ENCODE measurements at places on chromosomes 4 and X. TPM values are rescaled to one million over a fixed set of nuclear protein-coding genes. Genes with fewer than 3 reads are reported as not detected.

The VCX3B gene
- total RNA-seq: 0.93 TPM

The TKTL1 gene
- total RNA-seq: not detected

DNA sequence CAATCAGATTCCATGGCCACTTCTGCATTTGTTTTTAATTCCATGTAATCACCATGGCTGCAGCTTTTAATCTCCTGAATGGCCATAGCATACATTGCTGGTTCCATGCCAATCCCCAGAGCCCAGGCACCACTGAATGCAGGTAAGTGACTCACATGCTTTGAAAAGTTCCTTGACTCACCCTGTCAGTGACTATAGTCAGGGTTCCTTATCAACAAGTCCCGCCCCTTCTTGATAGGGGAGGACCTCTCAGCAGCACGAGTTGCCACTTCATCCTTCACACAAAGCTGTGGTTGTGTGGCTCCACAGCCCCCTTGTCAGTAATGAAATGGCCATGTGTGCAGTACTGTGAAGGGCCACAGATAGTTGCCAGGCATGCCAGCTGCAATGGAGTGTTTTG lies 516.6 kb downstream of the PPARGC1A start:
- H3K4me1 ChIP-seq: no peaks in the 10 kb centered on the region
- no peak overlapping the region for H3K4me3 ChIP-seq
- no peak overlapping the region for H3K27ac ChIP-seq
- H3K27me3 ChIP-seq: no peaks in the 10 kb centered on the region
- H3K36me3 ChIP-seq: no peaks in the 10 kb centered on the region

- no peak for DNase-seq
- H3K4me3 ChIP-seq: no peak overlapping the region
- H3K36me3 ChIP-seq: no peaks in the 10 kb centered on the region
- no peaks in the 10 kb centered on the region for H3K27me3 ChIP-seq
Measured at GRCh38 chrX:116841290-116841689, 378.5 kb upstream of the CT83 start.

- no peaks in the 10 kb centered on the region for H3K36me3 ChIP-seq
- DNase-seq: no peak
- H3K27me3 ChIP-seq: no peaks in the 10 kb centered on the region
- H3K4me3 ChIP-seq: no peak overlapping the region
Measured at GRCh38 chr4:152485726-152486276, 50.1 kb downstream of the FBXW7 start.

GRCh38 chr4:67918428-67918827 lies 34.6 kb upstream of the TMPRSS11D start:
- no peak for DNase-seq
- H3K4me1 ChIP-seq: no peaks in the 10 kb centered on the region
- H3K27me3 ChIP-seq: no peaks in the 10 kb centered on the region
- H3K36me3 ChIP-seq: no peaks in the 10 kb centered on the region
- H3K27ac ChIP-seq: no peak overlapping the region

- H3K27me3 ChIP-seq: no peaks in the 10 kb centered on the region
- H3K36me3 ChIP-seq: no peaks in the 10 kb centered on the region
- DNase-seq: no peak
- H3K4me3 ChIP-seq: no peak overlapping the region
Measured at GRCh38 chr4:174340714-174341113, 57.0 kb downstream of the CEP44 start.

DNA sequence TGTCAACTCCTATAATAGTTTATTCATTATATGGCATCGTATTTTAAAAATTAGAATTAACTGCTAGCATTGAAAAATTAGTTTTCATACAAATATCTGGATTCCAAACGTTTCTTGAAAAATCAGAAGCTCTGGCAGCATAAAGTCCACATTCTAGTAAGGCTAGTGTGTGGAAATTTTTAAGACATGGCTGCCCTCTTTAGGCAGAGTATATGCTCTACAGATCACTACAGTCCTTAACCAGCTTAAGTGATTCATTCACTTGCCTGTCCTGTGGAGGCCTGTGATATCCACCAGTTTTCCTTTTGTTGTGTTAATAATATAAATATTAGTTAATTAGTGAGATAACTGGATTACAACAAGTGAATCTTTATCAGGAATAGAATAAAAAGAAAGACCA lies 287.2 kb downstream of the OPHN1 start:
- no peaks in the 10 kb centered on the region for H3K4me1 ChIP-seq
- H3K27ac ChIP-seq: no peak overlapping the region
- no peak overlapping the region for H3K4me3 ChIP-seq
- H3K36me3 ChIP-seq: no peaks in the 10 kb centered on the region
- DNase-seq: no peak
- no peaks in the 10 kb centered on the region for H3K27me3 ChIP-seq

DNA sequence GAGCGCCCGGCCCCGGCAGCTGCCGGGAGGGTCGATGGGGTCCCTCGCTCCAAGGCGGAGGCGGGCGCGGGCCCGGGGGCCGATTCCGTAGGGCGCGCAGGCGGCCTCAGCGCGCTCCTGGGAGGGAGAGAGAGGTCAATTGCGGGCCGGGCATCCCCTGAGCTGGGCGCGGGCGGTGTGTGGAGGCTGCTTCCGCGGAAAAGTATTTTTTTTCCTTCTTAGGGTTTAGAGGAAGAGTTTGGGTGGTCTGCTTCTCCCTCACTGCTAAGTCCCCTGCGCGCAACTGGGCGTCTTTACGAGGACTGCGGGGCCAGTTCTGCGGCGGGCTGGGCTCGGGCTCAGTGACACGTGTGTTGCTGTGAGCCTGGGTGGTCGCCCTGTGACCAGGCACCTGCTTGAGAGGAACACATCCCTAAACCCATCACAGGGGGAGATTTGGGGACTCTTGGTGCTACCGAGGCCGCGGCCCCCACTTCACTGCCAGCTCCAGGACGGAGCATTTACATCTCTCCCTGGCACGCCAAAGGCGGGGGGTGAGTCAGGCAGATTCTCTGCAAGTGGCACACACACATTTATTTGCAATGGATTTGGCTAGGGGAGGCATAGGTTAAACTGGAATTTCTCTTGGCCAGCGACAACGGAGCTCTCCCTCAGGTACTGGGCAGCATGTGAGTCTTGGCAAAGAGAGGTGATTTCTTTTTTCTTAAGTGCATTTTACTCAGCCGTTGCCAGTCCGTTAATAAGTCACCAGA lies 151.2 kb upstream of the SLC4A4 start:
- peak overlapping the region; percentile 62 for H3K4me3 ChIP-seq
- H3K36me3 ChIP-seq: no peaks in the 10 kb centered on the region
- no peak overlapping the region for H3K27ac ChIP-seq
- DNase-seq: no peak
- H3K4me1 ChIP-seq: no peaks in the 10 kb centered on the region
- H3K27me3 ChIP-seq: peaks cover 16% of the 10 kb centered on the region

DNA sequence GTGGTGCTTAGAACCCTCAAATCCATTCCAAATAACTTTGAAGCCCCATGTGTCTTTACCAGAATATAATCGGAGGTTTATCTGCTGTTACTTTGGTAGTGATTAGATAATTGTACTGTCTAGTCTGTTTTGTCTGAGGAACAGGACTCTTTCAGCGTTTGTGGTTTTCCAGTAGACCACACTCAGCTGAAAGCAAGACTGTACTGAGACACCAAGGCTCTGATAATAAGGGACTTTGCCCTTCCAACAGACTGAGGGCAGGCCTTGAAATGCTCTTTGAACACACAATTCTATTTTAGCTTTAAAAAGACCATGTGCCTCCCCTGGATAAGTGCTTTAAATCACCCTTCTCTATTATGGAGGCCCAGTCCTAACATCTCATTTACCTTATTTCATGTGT lies 76.1 kb downstream of the KLHL8 start:
- H3K4me1 ChIP-seq: no peaks in the 10 kb centered on the region
- H3K4me3 ChIP-seq: no peak overlapping the region
- H3K36me3 ChIP-seq: no peaks in the 10 kb centered on the region
- H3K27me3 ChIP-seq: no peaks in the 10 kb centered on the region

GRCh38 chrX:15233416-15234015 lies 36.4 kb downstream of the ASB9 start:
- H3K27me3 ChIP-seq: no peaks in the 10 kb centered on the region
- no peak overlapping the region for H3K27ac ChIP-seq
- no peak overlapping the region for H3K4me3 ChIP-seq
- H3K4me1 ChIP-seq: no peaks in the 10 kb centered on the region
- no peaks in the 10 kb centered on the region for H3K36me3 ChIP-seq

DNA sequence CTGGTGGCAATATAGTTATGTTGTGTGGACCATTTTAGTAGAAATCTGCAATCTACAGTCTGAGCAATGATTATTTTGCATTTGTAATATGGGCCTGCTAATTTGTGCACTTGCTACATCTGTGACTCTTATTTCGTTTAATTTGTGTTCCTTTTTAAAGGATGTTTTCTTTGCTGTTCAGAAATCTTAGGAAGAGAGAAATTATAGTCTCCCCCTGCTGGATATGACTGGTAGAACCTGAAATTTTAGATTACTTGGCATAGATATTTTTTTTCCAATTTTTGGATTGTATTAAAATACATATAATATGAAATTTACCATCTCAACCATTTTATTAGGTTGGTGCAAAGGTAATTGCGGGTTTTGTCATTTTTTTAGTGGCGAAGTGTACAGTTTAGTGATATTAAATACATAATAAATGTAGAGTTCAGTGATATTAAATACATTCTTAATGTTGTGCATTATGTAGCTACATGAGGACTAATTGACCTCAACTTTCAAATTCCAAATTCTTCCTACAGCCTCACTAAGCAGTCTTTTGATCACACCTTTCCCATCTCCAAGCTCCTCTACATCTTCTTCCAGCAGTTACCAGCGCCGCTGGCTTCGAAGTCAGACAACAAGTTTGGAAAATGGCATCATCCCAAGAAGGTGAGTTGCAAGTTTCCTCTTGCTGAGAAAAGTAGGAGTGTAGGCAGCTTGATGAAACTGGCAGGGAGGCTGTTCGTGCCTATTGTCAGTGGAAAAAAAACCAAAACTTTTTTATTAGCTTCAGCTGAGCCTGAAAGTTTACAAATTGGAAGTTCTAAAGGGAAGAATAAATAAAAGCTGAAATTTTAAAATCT lies 82.2 kb downstream of the FNIP2 start:
- no peak overlapping the region for H3K27ac ChIP-seq
- DNase-seq: no peak
- H3K36me3 ChIP-seq: no peaks in the 10 kb centered on the region
- no peak overlapping the region for H3K4me3 ChIP-seq
- H3K4me1 ChIP-seq: no peaks in the 10 kb centered on the region
